ENCODE measurements at places on chromosomes 16 and 17. TPM values are rescaled to one million over a fixed set of nuclear protein-coding genes. Genes with fewer than 3 reads are reported as not detected.

The C16orf46 gene
- polyA plus RNA-seq = 2.4 TPM

The PMP22 gene
- polyA plus RNA-seq = 53.1 TPM

The GPR179 gene
- polyA plus RNA-seq = 0.05 TPM

The ABCC3 gene
- 5.3 TPM for polyA plus RNA-seq

The CLEC19A gene
- polyA plus RNA-seq = 0.08 TPM

The PYDC1 gene
- polyA plus RNA-seq = not detected

The NPIPB6 gene
- 3.0 TPM for polyA plus RNA-seq

The VMP1 gene
- 77.6 TPM for polyA plus RNA-seq

The TP53TG3C gene
- polyA plus RNA-seq = not detected

Measured in left renal pelvis (tissue), 4 donors.